ENCODE measurements at places on chromosomes 7 and 10.

DNA sequence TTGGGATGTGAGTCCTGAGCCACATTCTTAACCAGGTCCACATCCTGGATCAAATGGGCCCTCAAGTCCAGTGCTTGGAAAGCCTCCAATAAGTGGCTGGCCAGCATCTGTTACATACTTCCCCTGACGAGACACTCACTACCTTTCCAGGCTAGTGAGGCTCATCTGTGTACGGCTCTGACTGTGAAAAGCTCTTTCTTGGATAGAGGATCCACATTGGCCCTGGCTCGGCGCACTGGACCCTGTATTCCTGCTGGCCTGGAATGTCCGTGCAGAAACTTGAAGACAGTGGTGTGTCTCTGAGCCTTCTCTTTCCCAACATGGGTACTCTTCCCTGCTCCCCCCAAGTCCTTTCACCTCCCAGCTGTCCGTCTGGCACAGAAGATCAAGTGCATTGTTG, 35.5 kb downstream of the MYL10 start:
- DNase-seq, result no peak

DNA sequence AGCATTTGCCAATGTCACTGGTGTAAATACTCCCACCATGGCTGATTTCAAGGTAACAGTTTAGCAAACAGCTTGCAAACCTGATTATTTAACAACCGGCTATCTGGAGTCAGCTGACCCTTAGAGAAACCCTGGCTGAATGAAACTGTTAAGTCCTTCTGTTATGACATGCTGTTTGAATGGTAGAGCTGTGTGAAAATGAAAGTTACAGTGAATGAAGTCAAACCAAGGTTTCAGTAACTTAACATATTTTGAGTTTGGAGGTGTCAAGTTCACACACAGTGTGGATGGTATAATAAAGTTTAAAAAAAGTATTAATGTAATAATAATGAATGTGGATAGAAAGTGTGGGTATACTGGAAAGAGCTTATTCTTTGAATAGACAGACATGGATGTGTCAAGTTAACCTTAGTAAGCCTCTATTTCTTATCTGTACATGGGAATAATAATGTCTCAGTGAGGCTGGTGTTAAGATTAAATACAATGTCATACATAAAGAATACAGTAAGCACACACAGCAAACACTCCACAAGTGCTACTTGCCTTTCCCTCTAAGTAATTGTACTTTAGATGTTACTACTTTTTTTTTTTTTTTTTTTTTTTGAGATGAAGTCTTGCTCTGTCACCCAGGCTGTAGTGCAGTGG, 150.4 kb downstream of the TAX1BP1 start:
- DNase-seq, result no peak

- peak; percentile 3 for DNase-seq
Measured at GRCh38 chr7:129434675-129435318, 565 bp downstream of the STRIP2 start.

DNA sequence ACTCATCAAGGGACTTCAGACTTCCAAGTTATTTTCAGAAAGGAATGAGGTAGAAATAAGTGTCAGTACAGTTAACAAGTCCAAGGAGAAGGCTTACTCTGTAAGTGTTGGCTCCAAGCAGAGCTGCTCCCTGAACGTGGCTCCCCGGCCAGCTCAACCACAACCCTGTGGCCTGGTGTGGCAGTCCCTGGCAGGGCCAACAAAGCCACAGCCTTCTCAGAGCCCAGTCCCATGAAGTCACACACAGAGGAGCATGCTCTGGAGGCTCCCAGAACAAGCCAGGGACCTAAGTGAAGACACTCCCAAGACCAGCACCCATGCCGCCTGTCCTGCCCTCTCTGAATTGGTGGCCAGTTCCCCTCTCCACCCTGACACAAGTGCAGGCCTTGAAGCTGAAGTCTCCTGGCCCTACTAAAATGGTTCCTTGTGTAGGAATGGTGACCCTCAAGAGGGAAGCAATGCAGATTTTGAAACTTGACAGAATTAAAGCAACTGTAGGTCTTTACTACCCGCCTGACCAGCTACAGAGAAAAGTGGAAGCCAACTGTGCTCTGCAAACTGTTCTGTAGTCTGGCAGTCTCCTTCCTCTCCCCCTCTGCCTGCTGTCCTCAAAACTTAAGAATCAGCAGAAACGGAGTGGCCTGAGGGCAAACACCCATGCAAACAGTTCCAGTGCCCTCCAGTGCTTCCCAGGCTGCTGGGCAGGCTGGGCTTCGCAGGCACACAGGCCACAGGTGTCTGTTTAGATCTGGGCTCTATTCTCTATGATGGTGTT, 51.1 kb downstream of the NOD1 start:
- no peak for DNase-seq

DNA sequence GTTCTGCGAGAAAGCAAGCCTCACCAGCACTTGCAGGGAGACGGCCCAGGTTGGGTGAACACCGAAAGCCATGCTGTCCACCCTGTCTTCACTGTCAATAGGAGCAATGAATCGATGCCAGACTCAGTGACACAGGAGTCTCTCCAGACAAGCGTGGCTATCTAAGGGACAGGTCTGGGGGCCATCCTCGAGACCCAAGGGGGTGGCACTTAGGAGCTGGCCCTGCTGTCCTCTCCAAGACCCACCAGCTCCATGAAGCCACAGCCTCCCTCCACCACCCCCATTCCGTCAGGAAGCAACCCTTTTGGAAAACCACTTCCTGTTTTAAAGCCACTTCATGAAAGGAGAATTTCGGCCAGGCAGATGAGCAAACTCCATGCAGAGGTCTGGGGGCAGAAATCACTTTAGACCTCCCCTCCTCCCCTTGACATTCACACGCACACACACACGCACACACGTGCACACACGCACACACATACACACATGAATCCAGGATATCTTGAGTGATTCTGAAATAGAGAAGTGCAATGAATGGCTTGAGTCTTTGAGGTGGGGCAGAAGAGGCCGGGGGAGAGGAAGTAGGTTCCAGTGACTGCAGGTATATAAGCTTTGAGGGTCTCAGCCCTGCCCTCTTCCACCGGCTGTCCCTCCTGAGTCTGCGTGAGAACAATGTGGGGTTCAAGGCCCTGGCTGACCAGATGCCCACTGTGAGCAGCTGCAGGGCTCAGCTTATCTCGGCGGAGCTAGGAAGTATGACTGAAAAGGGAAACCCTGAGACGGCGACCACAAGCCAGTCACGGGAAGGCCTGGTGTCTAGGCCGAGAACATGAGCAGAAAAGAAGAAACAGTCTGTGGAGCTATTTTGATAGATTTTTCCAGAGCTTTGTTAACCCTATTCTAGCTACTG, 25.0 kb downstream of the RGS10 start:
- DNase-seq, result peak; percentile 70

- no peak for DNase-seq
Measured at GRCh38 chr10:79981450-79982361, 32.8 kb upstream of the SFTPD start.

DNA sequence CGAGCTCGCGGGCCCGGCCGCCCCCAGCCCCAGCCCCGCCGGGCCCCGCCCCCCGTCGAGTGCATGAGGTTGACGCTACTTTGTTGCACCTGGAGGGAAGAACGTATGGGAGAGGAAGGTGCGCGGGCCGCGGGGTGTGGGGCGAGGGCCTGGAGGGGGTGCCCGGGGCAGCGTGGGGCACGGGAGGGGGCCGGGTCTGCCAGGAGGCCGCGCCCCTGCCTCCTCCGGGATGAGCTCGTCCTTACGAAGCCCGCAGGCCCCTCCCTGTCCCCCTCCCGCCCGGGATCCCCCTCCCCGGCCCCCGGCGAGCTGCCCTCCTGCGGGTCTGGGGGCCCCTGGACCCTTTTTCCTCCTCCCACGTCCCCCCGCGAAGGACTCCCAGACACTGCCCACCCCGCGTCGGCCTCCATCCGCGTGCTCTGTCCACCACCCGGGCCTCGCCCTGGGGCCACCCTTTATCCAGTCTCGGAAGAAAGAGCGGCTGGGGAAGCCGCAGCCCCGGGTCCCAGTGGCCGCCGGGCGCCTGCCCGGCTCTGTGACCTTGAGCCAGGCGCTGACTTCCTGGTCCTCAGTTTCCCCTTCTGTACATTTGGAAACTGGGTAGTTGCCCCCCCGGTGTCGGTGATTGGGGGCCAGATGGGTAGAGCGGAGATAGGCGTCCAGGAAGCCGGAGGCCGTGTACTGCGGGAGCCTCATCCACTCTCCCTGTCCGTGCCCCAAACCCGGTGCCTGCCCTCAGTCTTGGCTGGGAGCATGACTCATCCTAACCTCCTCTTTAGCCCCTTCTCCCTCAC, 521 bp downstream of the LIMK1 start:
- peak; percentile 47 for DNase-seq

- DNase-seq, result no peak
Measured at GRCh38 chr10:10677479-10677878, 340.2 kb upstream of the CELF2 start.

- no peak for DNase-seq
Measured at GRCh38 chr7:155343150-155343549, 45.5 kb downstream of the INSIG1 start.

GRCh38 chr7:128807191-128807590, 15.4 kb downstream of the CCDC136 start:
- no peak for DNase-seq
